Endothelial cell (in vitro differentiated cells): ENCODE measurements at places on chromosomes 1 and 21.

DNA sequence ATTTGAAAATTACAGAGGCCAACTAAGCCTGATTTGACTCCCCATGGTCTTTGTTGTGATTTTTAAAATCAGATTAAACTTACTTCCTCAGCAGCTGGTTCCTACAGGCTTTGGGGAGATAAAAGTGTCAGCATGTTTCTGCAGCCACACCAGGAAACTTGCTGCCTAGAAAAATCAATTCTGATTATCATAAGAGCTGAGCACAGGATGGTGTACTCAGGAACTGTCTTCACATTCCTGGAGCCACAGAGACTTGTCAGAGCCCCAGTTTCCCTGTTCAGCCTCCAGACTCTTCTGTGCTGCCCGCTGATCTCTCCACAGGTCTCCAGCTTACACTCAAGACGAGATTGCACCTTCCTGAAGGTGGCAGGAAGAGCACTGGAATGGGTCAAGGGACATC, 23.9 kb downstream of the RAB3B start:
- H3K36me3 ChIP-seq, result peaks cover 13% of the 10 kb centered on the region
- peaks cover 1% of the 10 kb centered on the region for H3K27me3 ChIP-seq
- DNase-seq, result no peak
- no peak overlapping the region for H3K27ac ChIP-seq

GRCh38 chr1:220748089-220748934, at the start of gene MTARC2:
TSS of gene MTARC2 (plus strand) at chr1:220748322. CDS start at chr1:220748532, 210 bp downstream.
- H3K4me1 ChIP-seq, result peaks cover 20% of the 10 kb centered on the region
- H3K27me3 ChIP-seq, result peaks cover 11% of the 10 kb centered on the region
- H3K36me3 ChIP-seq, result no peaks in the 10 kb centered on the region
- peak within 1 kb of the TSS; percentile 90 for H3K4me3 ChIP-seq

GRCh38 chr1:101194746-101195145, 42.1 kb upstream of the S1PR1 start:
- H3K4me3 ChIP-seq, result no peak overlapping the region
- DNase-seq, result no peak
- H3K27ac ChIP-seq, result no peak overlapping the region
- no peaks in the 10 kb centered on the region for H3K27me3 ChIP-seq
- no peaks in the 10 kb centered on the region for H3K36me3 ChIP-seq

DNA sequence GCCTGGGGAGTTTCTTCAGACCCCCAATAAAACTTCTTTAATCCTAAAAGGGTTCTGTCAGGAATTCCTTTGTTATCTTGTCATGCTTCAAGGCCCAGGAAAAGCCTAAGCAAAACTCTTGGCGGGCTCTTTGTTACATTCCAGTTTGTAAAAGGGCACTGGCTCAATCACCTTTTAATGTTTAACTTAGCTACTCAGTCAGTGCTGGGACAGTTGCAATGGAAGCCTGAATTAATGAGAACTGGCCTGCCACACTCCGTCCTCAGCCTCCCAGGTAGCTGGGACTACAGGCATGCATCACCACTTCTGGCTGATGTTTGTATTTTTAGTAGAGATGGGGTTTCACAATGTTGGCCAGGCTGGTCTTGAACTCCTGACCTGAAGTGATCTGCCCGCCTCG, 21.3 kb upstream of the ASB17 start:
- H3K27ac ChIP-seq, result no peak overlapping the region
- H3K4me3 ChIP-seq, result no peak overlapping the region
- H3K36me3 ChIP-seq, result no peaks in the 10 kb centered on the region

GRCh38 chr1:183600136-183600535, 9.9 kb upstream of the NCF2 start:
- H3K27ac ChIP-seq, result no peak overlapping the region
- no peaks in the 10 kb centered on the region for H3K27me3 ChIP-seq
- no peak for DNase-seq

DNA sequence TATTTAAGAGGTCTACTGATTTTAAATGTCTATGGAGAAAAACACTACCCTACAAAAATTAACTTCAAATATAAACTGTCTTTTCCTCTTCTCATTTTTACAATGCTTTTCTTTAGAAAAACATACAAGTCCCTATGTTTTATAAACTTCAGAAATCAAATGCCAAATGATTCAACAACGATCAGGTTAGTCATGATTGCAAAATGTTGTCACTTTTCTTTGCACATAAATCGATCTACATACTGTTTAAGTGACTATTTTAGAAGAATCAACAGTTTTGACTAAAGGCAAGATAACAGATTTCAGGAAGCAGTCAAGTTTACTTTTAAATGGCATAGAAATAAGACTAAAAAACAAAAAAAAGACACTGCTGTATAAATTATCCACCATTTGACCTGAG, 168.7 kb downstream of the GPATCH2 start:
- no peak overlapping the region for H3K4me3 ChIP-seq
- no peaks in the 10 kb centered on the region for H3K27me3 ChIP-seq
- no peak overlapping the region for H3K27ac ChIP-seq
- no peak for DNase-seq
- peaks cover 5% of the 10 kb centered on the region for H3K36me3 ChIP-seq
- H3K4me1 ChIP-seq, result no peaks in the 10 kb centered on the region
